ENCODE measurements at places on chromosomes 6 and 20.

GRCh38 chr20:1403624-1404023, 10.8 kb upstream of the FKBP1A start:
- DNase-seq: no peak

- no peak for DNase-seq
Measured at GRCh38 chr6:43993881-43994523, 133.2 kb downstream of the MRPL14 start.

GRCh38 chr6:157230910-157231309, 92.4 kb downstream of the TMEM242 start:
- DNase-seq: no peak

- DNase-seq: no peak
Measured at GRCh38 chr20:9877932-9878495, 39.1 kb upstream of the PAK5 start.

DNA sequence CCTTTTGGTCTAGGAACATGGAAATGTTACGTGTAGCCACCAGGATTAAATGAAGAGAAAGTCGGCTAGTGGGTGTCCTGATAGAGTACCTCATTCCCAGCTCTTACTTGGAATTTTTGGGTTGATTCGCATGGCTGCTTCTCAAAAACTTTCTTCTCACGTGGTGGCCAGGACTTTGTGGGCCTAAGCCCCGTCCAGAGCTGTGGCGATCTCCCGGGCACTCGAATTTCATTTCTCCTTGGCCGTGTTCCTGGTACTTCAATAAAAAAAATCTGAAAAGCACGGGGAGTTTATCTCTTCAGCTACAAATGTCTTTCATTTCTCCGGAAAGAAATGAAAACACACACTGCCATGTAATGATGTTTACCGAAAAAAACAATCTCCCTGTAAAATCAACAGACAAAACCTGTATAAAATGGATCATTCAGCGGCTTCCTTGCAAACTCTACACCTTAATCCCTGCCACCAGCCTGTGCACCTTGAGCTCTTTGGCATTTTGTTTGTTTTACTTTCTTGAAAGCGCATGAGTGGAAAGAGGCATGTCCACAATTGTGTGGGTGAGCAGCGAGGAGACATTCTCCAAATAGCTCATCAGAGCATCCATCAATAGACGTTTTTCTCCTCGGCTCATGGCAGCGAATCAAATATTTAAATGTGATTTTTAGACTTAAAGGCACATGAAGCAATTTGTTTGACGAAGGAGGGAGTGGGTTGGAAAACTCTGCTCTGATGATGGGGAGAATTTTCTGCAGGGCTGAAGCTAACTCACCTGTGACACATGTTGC, 173.1 kb downstream of the TFAP2C start:
- DNase-seq: no peak

- DNase-seq: peak; percentile 8
Measured at GRCh38 chr6:149723771-149724417, 6.0 kb upstream of the LATS1 start.

GRCh38 chr6:14287707-14288106, 170.1 kb downstream of the CD83 start:
- no peak for DNase-seq

DNA sequence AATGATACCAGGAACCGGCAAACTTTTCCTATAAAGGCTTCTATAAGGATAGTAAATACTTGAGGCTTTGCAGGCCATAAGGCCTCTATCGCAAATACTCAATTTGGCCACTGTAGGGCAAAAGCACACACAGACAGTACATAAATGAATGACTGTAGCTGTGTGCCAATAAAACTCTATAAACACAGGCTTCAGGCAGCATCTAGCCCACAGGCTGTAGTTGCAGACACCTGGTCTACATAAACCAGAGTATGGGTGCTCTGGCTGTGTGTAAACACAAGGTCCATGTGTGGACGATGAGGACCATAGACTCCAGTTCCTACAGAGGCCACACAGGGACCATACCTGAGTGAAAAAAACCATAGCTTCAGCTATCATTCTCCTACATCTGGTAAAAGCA, 52.2 kb downstream of the ZMYND8 start:
- DNase-seq: no peak

- DNase-seq: no peak
Measured at GRCh38 chr6:75557068-75557467, 44.6 kb upstream of the SENP6 start.

DNA sequence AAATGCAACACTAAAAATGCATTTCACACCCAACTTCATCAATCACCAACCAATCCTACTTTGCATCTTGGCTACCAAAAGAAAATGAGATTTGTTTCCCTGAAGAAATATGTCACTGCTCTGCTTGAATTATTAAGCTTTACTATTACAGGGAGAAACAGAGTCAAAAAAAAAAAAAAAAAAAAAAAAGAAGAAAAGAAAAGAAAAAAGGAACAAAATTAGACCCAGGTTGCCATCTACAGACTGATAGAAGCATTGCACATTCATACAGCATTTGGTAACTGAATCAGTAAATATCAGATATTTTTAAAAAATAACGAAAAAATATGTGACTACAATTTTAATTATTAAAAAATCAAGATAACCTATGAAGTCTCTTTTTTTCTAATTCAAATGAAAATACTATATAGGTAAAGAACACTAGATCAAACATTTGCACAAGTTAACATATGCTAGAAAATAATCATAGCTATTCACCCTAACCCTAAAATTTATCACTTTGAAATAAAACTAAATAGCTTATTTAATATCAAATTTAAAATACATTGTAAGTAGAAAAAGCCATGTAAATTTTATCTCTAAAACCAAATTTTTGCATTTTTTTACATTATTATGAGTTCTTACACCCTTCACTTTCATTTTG, 83.3 kb downstream of the DCDC2 start:
- DNase-seq: peak; percentile 31

GRCh38 chr20:9838378-9839295, at the start of gene PAK5:
Gene PAK5 (minus strand): TSS chr20:9839076. CDS start chr20:9644328, 194,748 bp downstream.
- peak; percentile 88 for DNase-seq

GRCh38 chr20:24164360-24164759, 175.8 kb upstream of the GGTLC1 start:
- DNase-seq: no peak

DNA sequence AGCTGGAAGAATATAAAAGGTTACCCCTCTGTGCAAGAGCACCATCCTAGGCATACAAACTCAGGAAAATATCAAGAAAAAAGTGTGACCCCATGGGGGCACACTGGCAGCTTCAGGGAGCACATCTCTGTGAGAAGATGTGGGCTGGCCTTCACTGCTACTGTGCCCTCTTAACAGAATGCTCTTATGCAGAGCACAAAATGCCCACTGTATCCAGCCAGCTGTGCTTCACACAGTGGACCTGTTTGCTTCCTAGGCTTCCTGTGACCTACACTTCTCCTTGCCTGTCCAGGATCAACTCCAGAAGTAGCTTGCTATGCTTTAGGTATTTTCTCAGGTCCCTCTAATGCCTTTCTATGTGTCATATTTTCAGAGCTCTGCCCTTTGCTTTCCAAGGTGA, 380.2 kb upstream of the MMS22L start:
- no peak for DNase-seq

- no peak for DNase-seq
Measured at GRCh38 chr6:111943726-111944125, 70.5 kb upstream of the FYN start.

- DNase-seq: no peak
Measured at GRCh38 chr6:24458134-24458533, 31.2 kb downstream of the GPLD1 start.

DNA sequence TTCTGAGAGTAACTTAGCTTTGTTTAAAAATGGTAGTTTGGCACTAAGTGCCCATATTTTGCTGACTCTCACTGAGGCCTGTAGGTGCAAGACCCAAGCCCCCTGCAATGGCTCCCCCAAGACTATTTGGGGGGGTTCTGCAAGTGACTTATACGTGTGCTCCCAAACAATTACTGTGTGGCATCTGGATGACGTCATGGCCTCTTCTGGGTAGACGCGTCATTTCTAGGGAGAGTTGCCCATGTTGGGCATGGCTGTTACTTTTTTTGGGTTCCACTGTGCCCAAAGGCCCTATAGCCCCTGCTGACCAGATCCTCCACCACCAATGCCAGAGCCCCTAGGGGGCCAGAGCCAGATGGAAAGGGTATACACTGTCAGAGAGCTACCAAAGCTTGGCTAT, 110.3 kb upstream of the MYLIP start:
- DNase-seq: no peak

- DNase-seq: no peak
Measured at GRCh38 chr6:98942263-98942803, 5.4 kb downstream of the FBXL4 start.

DNA sequence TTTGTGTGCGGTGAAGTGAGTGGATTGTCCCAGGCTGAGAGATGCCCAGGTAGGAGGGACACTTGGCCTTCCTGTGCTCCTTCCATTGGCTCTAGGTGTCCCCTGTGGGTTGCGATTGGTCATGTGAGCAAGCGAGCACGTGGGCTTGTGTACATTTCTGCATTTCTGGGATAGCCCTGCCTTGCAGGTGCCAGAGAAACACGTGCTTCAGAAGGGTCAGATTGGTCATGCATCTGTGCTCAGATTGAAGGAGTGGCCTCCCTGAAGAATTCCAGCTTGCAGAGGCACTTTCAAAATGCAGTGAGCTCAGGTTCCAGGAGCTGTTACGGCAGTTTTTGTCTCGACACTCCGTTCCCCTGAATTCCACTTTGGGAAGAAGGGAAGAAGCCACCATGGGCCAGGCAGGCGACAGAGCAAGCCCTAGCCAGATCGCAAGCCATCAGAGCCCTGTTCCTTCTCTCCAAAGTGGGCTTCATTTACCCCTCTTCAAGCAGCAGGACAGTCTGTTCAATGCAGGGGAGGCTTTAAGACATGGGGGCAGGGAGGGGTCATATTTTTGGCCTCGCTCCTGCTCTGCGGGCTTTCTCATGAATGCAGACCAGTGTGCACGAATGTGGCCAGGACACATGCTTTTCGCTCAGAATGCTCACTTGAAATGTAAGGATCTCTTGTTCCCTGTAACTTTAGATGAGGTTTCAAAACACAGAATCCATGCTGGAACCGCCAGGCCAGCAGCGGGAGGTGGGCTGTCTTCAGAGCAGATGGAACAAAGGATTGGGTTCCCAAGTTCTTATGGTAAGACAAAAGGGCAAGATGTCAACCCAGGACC, 78.6 kb upstream of the AKAP12 start:
- no peak for DNase-seq

DNA sequence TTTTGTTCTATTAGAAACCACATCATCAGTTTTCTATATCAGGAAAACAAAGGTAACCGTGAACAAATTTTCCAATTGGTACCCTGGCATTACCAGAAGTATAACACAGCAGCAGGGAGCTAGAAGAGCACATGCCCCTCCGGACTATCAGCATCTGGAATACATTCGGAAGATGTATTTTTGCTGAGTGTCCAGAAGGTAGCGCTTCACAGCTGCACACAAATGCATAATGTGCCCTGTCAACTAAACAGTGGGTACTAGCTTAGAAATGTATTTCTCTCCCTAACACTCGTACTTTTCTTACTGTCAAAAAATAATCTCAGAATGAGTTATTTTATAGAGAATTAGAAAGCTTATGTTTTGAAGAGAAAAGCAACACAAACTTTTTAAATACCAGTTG, 77.6 kb downstream of the HUS1B start:
- DNase-seq: no peak

- DNase-seq: no peak
Measured at GRCh38 chr6:110363748-110364147, 5.6 kb upstream of the METTL24 start.

GRCh38 chr6:75376347-75377024, 91.9 kb upstream of the TMEM30A start:
- DNase-seq: no peak

GRCh38 chr6:41713159-41713649, 22.2 kb downstream of the TFEB start:
- no peak for DNase-seq

DNA sequence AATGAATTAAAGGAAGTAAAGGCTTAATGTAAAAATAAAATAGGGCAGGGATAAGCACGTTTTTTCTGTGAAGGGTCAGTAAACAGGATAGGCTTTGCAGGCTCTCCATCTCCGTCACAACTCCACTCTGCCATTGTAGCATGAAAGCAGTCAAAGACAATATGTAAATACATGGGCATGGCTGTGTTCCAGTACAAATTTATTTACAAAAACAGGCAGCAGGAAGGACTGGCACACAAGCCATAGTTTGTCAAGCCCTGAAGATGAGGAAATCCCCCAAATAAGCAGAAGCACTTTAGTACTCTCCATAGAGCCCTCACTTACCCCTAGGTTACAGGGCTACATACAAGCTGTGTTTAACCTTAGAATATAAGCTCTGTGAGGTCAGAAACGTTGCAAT, 8.9 kb upstream of the FBXO9 start:
- no peak for DNase-seq

GRCh38 chr20:7371518-7372163, 568.6 kb downstream of the HAO1 start:
- no peak for DNase-seq

DNA sequence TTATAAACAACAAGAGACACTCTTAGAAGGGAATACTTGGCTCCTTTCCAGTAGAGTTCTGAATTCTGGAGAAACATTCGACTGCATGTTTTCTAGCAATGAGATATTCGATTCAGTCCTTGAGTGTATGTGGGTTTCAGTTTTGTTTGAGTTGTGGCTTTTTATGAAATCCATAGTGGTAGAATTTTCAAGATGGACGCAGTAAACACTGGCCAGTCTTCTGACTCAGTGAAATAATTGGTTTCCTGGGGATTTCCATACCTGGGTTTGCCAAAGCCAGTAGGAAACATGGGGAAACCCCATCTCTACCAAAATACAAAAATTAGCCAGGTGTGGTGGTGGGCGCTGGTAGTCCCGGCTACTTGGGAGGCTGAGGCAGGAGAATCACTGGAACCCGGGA, 273.5 kb upstream of the PLCB4 start:
- DNase-seq: no peak

DNA sequence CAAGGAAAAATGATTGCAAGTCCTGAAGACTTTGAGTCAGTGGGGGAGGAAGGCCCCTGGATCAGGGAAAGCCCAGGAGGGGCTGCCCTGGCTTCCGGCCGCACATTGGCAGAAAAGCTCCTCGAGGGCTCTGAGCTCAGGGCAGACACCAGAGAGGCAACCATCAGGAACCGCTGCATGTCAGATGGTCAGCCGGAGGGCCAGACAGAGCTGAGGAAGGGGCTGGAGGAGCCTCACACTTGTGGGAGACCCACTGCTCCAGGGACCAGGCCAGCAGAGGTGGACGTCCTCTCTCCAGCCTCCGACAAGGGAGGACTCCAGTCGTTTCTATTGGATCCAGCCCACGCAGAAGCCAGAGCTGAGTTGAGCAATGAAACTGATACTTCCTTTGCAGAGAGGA, 30.2 kb upstream of the AAR2 start:
- DNase-seq: no peak

GRCh38 chr20:48321271-48321670, 506.5 kb downstream of the PREX1 start:
- no peak for DNase-seq

- no peak for DNase-seq
Measured at GRCh38 chr6:36020154-36020553, 4.3 kb downstream of the SLC26A8 start.
